ENCODE measurements at places on chromosomes 2 and 18. TPM values are rescaled to one million over a fixed set of nuclear protein-coding genes. Genes with fewer than 3 reads are reported as not detected.

The GPR45 gene
- not detected for total RNA-seq

The SERPINB4 gene
- total RNA-seq = not detected

The CYP26B1 gene
- 14.5 TPM for total RNA-seq

The EPG5 gene
- total RNA-seq = 4.8 TPM

The MDH1B gene
- 1.2 TPM for total RNA-seq

The CRIM1 gene
- 104 TPM for total RNA-seq

The EML6 gene
- total RNA-seq = 1.00 TPM

The WDR54 gene
- 87.3 TPM for total RNA-seq

The GCKR gene
- total RNA-seq = 0.48 TPM

The MRO gene
- 0.18 TPM for total RNA-seq

The KCNG3 gene
- total RNA-seq = 0.62 TPM

The DARS1 gene
- 55.8 TPM for total RNA-seq

The PROM2 gene
- total RNA-seq = not detected

The CWC22 gene
- 8.7 TPM for total RNA-seq

The TMEM200C gene
- total RNA-seq = not detected

The RAB6D gene
- not detected for total RNA-seq

The GRHL1 gene
- total RNA-seq = 1.2 TPM

The TMEM178A gene
- total RNA-seq = 0.10 TPM

The ANKRD30BL gene
- total RNA-seq = not detected

The EHD3 gene
- total RNA-seq = 9.9 TPM

The DNAJC5G gene
- total RNA-seq = not detected

The ADRA2B gene
- total RNA-seq = 0.06 TPM

The NEB gene
- 0.17 TPM for total RNA-seq

The GPBAR1 gene
- not detected for total RNA-seq

The DHX57 gene
- 20.1 TPM for total RNA-seq

The EN1 gene
- 1.3 TPM for total RNA-seq

The GALNT5 gene
- 2.1 TPM for total RNA-seq

The PDCL3 gene
- total RNA-seq = 41.2 TPM

The KIAA2012 gene
- total RNA-seq = not detected

The CTIF gene
- 15.5 TPM for total RNA-seq

The XPO1 gene
- total RNA-seq = 57.5 TPM

The GATA6 gene
- 2.9 TPM for total RNA-seq

The FABP1 gene
- not detected for total RNA-seq

The SEC11C gene
- total RNA-seq = 59.0 TPM

The AKAIN1 gene
- total RNA-seq = not detected

Measured in A549 treated with RU486 at 1 μM for 4 hours (cell line).